Mesenteric fat pad (tissue), 1 donor: ENCODE measurements at places on chromosomes 5 and 9. TPM values are rescaled to one million over a fixed set of nuclear protein-coding genes. Genes with fewer than 3 reads are reported as not detected.

OR1K1 gene
- total RNA-seq: not detected

ACER2 gene
- total RNA-seq: 20.5 TPM

FBLL1 gene
- total RNA-seq: not detected

ROR2 gene
- total RNA-seq: 9.5 TPM

ALDOB gene
- total RNA-seq: 4.7 TPM

SEMA6A gene
- total RNA-seq: 24.0 TPM

WWC1 gene
- total RNA-seq: 4.2 TPM

CMYA5 gene
- 2.6 TPM for total RNA-seq
